Substantia nigra (tissue), 51 donors: ENCODE measurements at places on chromosomes 4 and X.

- no peak for DNase-seq
Observed at GRCh38 chrX:16335181-16335580, 167.9 kb downstream of the MAGEB17 start.

DNA sequence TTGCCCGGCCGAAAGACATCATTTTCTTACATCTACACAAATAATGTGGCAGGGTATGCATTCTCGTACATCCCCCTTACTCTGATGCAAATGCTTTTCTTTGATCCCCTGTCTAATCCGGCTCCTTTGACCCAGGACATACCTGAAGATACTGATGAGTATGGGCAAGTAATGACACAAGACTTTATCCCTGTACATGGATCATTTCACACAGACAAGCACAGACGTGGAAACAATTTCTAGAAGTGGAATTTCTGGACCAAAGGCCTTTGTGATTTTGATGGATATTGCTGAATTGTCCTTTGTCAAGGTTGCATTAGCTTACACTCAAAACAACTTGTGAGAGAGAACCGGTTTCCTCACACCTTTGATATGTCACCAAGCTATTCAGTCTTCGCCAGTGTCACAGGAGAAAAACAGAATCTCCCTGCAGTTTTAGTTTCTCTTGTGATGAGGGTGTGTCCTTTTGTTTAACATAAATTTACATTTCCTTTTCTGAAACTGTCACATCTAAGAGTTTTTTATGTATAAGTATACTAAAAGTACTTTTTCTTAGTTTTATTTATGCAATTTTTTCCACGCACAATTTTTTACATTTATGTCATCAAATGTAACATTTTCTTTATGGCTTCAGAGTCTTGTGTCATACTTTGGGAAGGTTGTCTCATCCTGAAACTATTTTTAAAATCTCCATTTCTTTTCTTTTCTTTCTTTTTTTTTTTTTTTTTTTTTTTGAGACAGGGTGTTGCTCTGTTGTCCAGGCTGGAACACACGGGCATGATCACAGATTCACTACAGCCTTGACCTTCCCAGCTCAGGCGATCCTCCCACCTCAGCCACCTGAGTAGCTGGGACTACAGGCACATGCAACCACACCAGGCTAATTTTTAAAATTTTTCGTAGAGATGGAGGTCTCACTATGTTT, 25.2 kb downstream of the RWDD4 start:
- no peak for DNase-seq

GRCh38 chr4:61292322-61292721, 92.2 kb downstream of the ADGRL3 start:
- DNase-seq = no peak

- DNase-seq = no peak
Observed at GRCh38 chr4:24988776-24989175, 42.0 kb downstream of the LGI2 start.

DNA sequence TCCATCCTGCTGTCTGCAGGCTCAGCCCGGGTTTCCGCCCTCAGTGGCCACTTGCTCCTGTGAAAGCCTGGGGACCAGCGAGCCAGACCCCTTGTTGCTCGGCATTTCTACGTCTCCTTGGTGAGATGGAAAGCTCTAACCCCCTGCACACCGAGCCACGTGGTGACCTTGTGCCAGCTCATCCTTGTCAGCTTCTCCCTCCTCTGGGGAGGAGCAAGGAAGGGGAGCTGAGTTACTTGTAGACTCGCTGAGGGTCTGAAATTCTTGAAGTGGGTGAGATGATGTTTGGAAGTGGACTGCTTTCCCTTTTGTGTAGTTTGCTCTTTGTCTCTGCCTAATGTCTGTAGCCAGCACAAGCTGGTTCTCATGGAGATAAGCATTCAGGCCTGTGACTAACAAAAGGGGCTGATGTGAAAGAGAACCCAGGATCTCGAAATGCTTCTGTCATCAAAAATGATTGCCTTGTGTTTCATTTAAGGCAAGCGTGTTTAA, 29.3 kb downstream of the RGS12 start:
- peak; percentile 52 for DNase-seq

DNA sequence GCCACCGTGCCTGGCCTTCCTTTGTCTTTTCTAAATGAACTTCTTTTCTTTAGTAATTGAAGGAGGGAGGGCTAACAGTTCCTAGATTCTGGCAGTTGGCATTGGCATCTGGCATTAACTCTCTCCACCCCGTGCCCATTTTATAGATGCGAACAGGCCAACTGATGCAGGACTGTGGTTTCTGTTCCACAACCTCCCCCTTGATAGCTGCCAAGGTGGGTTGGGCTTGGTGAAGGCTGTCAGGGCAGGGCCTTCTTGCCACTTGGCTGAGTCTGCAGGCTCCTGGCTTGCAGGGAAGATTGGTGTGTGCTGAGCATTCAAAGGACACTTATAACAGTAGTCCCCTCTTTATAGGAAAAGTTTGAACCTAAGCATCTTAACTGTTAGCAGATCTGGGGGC, 4.3 kb downstream of the SOWAHD start:
- no peak for DNase-seq

GRCh38 chr4:140579278-140579677, 10.5 kb upstream of the UCP1 start:
- no peak for DNase-seq

DNA sequence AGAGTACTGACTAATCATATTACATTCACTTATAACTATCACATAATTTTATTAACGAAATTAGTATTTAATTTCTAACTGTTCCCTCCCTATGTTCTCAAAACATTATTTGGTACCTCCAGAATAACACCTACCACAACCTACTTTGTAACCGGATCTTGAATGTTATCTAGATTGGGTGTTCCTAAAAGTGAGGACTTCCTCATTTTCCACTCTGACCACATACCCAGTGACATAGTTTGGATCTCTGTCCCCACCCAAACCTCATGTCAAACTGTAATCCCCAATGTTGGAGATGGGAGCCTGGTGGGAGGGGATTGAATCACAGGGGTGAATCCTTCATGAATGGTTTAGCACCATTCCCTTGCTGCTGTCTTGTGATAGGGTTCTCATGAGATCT, 21.8 kb downstream of the NR3C2 start:
- no peak for DNase-seq

GRCh38 chr4:185640811-185641675, 105.7 kb upstream of the PDLIM3 start:
- no peak for DNase-seq

DNA sequence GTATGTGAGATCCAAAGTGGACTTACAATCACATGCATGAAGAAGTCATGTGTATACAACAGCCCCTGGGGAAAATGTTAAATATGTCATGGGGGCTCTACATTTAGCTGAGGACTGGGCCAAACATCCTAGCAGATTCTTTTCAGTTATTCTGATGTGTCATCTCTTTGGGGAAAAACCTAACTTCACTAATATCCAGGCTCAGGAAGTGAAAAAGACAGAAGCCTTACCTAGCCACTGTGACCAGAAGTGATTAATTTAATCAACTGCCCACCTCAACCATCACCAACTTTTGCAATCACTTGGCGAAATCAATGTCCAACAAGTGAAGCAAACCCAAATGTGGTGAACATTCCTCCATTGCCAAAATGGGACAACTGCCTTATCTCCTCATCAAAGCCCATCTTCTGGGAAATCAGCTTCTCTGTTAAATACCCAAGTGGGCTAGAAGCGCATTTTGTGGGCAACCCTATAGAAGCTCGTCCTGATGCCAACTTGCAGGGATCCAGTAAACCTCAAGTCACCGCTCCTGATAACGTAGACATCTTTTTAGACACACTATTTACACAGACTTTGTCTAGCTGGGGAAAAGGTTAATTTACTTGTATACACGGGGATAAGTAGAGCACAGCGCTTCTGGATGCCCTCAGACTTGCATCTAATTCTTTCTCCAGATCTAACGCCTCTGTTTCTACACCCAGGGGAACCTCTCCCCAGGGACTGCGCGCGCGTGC, 1.4 kb upstream of the HHIP start:
- no peak for DNase-seq

- peak; percentile 37 for DNase-seq
Observed at GRCh38 chrX:154431341-154431740, 2.9 kb downstream of the ATP6AP1 start.

GRCh38 chrX:6849716-6850414, 297.6 kb upstream of the STS start:
- DNase-seq = no peak

- DNase-seq = no peak
Observed at GRCh38 chr4:95255396-95256107, 293.2 kb downstream of the UNC5C start.
